ENCODE measurements at places on chromosomes 11 and 22. TPM values are rescaled to one million over a fixed set of nuclear protein-coding genes. Genes with fewer than 3 reads are reported as not detected.
A peak's percentile ranks its signal among the peaks of the same experiment; 100 is the strongest.

The GSTT2 gene
- total RNA-seq, result not detected

- DNase-seq, result no peak
These were observed 18.4 kb downstream of the SYT13 start for GRCh38 chr11:45267652-45268299.

GRCh38 chr11:8223513-8223900, 40.2 kb downstream of the LMO1 start:
- no peak for DNase-seq

DNA sequence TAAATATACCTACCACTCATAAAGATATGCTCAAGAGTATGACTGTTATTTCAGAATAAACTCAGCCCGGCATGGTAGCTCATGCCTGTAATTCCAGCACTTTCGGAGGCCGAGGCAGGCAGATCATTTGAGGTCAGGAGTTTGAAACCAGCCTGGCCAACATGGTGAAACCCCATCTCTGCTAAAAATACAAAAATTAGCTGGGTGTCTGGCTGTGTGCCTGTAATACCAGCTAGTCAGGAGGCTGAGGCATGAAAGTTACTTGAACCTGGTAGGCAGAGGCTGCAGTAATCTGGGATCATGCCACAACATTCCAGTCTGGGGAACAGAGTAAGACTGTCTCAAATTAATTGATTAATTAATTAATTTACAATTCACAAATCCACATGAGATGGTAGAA, 208.2 kb upstream of the PDGFD start:
- no peak for DNase-seq

- DNase-seq, result peak; percentile 3
These were observed 197.5 kb upstream of the B3GAT1 start for GRCh38 chr11:134609361-134610115.
